Activated CD8-positive, alpha-beta memory T cell treated with anti-CD3 and anti-CD28 coated beads, Interleukin-2, amount 50 U/mL, for 4 hours (primary cell): ENCODE measurements at places on chromosomes 2 and 18.

DNA sequence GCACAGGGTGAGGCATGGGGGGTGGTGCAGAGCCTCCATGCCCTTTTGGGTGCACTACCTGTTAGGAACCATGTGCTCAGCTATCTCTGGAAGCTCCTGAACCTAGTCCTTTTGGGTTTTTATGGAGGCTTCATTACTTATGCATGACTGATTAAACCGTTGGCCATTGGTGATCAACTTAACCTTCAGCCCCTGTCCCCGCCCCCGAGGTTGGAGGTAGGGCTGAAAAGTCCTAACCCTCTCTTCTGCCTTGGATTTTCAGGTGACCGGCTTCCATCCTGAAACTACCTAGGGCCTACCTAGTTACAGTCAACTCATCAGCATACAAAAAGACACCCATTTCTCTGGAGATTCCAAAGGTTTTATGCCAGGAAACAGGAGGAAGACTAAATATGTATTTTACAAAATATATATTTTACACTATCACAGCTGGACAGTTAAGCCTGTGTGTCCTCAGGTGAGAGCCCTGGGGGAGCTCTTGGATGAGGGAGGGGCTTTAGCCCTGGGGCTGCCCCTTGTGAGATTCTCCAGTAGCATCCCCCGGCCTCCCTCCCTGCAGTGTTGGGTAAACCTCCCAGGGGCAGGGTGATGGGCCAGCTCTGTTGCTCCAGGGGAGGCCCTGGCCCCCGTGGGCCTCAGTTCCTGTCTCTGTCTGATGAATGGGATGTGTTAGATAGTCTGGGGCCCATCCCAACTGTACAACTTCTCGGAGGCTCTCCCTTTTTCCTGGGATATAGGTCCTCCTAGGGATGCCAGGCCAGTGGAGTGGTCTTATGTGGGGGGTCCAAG, 24.1 kb downstream of the GLI2 start:
- DNase-seq, result no peak

- DNase-seq, result peak; percentile 78
These were observed 114.2 kb upstream of the SERTAD2 start for GRCh38 chr2:64767670-64768468.

- no peak for DNase-seq
These were observed 8.5 kb upstream of the SP140L start for GRCh38 chr2:230318190-230319121.

GRCh38 chr2:197972061-197972460, 167.7 kb downstream of the PLCL1 start:
- DNase-seq, result no peak

DNA sequence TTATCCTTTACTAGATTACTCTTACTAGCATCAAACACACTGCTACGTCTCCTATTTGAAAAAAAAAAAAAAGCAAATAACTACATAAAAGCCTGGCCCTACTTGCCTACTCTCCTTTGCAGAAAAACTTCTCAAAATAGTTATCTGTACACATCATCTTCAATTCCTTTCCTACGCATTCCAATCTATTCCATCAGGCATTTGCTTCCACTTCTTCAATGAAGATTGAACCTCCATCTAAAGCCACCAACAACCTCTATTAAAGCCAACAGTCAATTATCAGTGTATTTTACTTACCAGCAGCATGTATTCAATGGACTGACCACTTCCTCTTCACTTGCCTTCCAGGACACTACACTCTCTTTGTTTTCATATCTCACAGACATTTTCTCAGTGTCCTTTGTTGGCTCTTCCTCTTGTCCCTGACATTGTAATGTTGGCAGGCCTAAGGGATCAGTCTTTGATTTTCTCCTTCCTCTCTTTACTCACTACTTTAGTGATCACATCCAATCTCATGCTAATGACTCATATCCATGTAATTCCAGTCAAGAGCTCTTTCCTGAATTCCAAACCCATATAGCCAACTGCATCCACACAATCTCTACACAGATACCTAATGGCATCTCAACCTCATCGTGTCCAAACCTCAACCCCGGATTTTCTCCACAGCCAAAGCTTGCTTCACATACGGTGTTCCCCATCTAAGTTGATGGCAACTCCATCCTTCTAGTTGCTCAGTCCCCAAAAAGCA, 131.3 kb downstream of the CCDC148 start:
- DNase-seq, result no peak
